K562 (cell line): ENCODE measurements at places on chromosomes 1 and 21. TPM values are rescaled to one million over a fixed set of nuclear protein-coding genes. Genes with fewer than 3 reads are reported as not detected.

Gene CR1L
- 30.0 and 33.7 TPM in 2 replicates for total RNA-seq

Gene TMPRSS3
- not detected in 2 replicates for total RNA-seq

GRCh38 chr1:198462365-198463019 is 78.0 kb downstream of the ATP6V1G3 start:
- no peak for DNase-seq
- no peak overlapping the region for H3K27ac ChIP-seq
- no peaks in the 10 kb centered on the region for H3K27me3 ChIP-seq
- H3K36me3 ChIP-seq = no peaks in the 10 kb centered on the region
- H3K4me3 ChIP-seq = no peak overlapping the region
- H3K4me1 ChIP-seq = no peaks in the 10 kb centered on the region

Gene RNF2
- total RNA-seq = 36.4 and 40.0 TPM in 2 replicates

DNA sequence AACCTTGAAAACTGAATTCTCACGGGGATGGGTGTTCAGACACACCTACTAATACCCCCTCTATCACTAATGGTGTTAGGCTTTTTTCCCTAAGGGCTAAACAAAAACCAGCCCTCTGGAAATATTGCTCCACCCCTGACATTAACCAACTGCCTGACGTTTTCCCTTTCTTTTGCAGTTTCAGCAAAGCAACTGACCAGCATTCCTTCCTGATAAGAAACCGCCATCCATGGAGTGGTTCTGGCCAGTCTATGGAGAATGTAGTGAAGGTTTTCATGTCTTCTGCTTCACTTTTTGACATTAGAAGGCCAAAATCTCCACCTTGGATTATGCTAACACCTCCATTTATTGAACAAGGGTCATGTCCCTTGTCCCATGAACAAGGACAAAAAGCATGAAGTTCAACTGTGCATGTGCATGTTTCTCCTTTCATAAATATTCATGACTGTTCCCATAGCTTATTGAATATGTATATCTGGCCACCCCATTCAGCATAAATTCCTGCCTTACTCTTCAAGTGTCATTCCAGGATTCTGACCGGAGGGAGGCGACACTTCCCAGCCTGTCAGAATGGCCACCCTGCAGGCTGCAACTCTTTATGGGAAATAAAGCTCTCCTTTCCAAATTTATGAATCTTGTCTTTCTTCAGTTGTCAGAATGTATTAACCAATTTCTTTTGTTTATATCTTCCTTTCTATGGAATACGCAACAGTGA is 314.3 kb downstream of the HHIPL2 start:
- H3K27ac ChIP-seq = no peak overlapping the region
- no peaks in the 10 kb centered on the region for H3K27me3 ChIP-seq
- no peak overlapping the region for H3K4me3 ChIP-seq

Gene LTN1
- 32.8 and 37.1 TPM in 2 replicates for total RNA-seq

GRCh38 chr1:1132956-1133750 is 17.3 kb upstream of the C1orf159 start:
- peaks cover 5% of the 10 kb centered on the region; the same call in 1 of the 3 replicates for H3K27me3 ChIP-seq
- no peak for DNase-seq
- H3K4me3 ChIP-seq = no peak overlapping the region
- no peak overlapping the region for H3K27ac ChIP-seq
- H3K36me3 ChIP-seq = no peaks in the 10 kb centered on the region
